CD8-positive, alpha-beta memory T cell (primary cell): ENCODE measurements at places on chromosomes 7 and 10.

DNA sequence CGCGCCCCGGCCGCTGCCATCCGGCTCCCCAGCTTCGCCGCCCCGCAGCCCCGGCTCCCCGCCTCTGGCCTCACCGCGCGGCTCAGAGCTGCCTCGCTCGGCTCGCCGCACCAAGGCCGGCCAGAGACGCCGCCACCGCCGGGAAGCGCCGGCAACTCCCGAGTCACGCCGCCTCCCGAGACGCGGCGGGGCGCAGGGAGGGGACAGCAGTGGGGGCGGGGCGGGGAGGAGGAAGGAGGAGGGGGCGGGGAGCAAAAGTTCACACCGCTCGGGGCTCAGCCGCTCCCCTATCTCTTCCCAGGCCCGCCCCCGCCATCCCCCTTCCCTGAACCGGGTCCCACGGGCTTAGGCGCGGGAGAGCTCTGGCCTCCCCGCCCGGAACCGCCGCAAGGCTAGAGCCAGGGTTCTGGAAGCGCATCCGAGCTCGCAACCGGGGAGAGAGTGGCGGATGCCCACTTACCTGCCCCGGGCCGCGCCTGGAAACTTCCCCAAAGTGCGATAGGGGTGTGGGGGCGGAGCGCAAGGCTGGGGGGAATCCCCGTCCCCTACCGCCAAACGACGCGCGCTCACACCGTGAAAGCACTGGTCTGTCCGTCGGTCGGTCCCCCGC, 1.0 kb downstream of the CHST15 start:
- no peak for DNase-seq

DNA sequence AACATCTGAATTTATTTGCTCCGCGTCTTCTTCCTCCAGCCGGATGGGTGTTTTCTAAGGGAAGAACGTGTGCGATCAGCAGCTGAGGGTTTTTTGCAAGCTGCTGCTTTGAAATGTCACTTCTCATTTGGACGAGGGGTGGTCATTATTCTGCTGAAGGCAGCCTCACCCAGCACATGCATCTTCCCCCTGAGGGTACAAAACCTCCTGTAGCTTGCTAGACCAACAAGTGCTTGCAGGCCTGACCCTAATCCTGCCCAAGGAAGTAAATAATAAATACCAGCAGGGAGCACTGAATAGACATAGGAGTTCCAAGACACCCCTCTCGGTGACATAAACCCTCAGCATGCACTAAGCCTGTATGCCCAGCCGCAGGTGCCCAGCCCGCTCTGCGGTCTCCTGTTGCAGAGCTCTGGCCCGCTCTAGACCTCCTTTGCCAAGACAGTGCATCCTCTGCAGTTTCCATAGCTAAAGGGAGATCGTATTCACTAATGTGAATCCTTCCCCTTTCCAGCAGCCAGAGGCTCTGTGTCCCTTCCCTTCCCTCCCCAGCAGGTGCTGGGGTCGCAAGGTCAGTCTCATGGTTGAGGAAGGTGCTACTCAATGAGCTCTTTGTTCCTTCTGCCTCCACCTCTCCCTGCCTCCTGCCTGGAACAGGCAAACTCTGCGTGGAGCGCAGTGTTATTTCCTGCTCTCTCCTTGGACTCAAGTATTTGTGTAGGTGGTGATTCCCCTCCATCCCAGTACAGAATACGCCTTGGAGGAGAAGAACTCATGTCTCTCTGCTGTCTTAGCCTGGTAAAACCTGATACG, 36.6 kb downstream of the SBDS start:
- DNase-seq, result no peak

GRCh38 chr7:19869979-19870378, 96.6 kb upstream of the TMEM196 start:
- no peak for DNase-seq

GRCh38 chr10:132921818-132922807, 20.3 kb downstream of the CFAP46 start:
- DNase-seq, result no peak

- DNase-seq, result no peak
These were observed 166.3 kb downstream of the ZNF438 start for GRCh38 chr10:30865141-30865926.

DNA sequence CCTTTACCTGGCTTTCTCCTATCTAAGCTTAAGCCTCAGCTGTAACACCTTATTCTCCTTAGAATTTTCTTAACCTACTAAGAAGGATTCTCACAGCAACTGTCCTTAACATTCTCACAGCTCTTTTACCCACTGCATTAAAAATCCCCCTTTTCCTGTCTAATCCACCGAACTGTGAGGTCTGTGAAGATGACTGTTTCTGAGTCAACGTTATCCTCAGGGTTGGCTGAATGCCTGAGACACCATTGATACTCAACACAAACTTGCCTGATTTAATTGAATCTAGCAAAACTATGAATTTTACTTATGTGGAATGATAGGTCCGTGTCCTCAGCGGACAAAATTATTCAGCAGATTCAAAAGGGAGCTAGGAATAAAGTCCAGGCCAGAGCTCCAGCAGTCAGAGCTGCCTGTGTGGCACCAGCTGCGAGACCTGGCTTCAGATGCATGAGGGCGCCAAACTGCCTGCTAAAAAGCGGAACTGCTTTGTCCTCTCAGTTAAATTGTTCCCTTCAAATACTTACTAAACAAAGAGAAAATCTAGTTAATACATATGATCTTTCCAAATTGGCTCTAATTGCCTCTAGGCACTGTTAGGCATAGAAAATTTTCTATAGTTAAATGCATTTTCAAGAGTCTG, 33.4 kb upstream of the VWDE start:
- no peak for DNase-seq

DNA sequence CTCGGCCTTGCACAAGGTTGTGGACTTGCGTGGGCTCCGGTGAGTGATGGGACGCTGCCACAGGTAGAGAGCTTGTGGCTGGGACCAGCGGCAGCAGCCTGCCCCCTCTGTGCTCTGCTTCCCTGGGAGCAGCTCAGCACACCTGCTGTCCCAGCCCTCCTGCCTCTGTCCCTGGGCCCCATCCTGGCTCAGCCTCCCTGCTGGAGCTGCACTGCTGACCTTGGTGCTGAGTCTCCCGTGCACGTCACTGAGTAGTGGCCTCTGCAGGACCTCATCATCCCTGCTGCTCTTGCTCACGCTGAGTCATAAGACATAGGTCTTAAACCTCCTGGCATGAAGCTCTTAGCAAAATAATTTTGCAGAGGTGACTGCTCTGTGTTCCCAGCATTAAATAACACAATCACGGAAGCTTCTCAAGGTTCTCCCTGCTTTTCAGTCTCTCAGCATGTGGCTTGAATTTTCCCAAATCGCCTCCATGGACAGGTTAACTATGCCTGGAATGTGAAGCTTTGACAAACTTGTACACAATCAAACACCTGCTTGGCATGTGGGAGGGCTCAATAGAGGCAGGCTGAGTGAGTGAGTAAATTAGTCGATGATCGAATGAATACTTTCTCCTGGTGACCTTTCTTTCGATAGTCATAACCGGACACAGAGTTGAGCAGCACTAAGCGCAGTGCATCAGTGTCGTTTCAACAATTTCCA, 63.8 kb upstream of the NPS start:
- no peak for DNase-seq

GRCh38 chr7:140640060-140640637, 464 bp downstream of the DENND2A start:
- DNase-seq, result peak; percentile 9

- DNase-seq, result no peak
These were observed 21.4 kb downstream of the VSTM4 start for GRCh38 chr10:49093922-49094321.

- DNase-seq, result no peak
These were observed 89.0 kb upstream of the STEAP4 start for GRCh38 chr7:88395715-88396114.

GRCh38 chr7:132500727-132501440, 75.4 kb downstream of the PLXNA4 start:
- DNase-seq, result no peak

GRCh38 chr10:6657196-6657595, 77.1 kb upstream of the PRKCQ start:
- DNase-seq, result no peak

DNA sequence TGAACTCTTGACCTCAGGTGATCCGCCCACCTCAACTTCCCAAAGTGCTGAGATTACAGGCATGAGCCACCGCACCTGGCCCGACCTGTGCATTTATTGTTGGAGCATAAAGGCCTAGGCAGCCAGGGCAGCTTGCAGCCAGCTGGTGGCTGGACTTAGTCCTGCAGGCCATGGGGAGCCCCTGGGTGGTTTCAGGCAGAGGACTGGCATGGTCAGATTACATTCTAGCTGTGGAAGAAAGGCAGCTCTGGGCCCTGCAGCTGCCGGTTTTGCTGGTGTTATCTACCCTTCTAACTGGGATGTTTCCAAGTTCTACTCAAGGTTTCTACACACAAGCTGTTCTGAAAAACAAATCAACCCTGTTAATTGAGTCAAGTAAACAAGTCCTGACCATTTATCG, 22.7 kb upstream of the MKRN1 start:
- DNase-seq, result no peak

DNA sequence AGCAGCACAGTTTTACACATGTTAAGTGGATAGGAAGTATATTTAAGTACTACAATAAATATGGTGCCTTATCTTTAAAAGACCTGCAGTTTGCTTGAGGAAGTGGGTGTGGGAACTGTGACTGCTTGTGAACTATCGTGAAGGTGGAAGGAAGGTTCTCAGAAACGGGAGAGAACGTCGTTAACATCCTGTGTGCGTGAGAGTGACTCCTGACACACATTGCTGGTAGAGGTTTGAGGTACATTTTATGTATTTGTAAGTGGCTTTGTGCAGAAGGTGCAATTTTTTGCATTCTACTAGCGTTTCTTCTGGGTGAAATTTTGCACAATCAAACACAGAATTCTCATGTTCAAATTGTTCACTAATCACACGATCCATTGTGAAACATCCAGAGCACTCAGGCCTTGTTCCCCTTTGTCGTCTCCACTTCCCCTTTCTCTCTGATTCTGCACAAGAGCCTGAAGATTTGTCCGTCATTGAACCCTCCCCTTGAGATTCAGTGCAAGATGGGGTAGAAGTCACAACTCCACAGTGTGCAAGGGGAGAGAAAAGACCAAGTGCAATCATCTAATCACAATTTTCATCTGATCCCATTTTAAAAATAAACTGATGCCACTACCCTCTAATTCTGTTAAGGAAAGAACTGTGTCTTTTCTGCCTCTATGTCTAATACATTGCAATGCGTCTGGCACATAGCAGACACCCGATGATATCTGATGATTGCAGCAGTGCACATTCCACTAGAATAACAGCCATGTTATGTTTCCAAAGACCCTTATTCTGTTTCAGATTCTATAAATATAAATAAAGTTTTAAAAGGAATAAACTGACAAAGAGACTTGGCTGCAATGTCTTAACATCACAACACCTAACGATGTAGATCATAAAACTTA, 279.9 kb downstream of the NEBL start:
- peak; percentile 5 for DNase-seq

GRCh38 chr10:26857991-26858706, 2.6 kb downstream of the ABI1 start:
- no peak for DNase-seq

DNA sequence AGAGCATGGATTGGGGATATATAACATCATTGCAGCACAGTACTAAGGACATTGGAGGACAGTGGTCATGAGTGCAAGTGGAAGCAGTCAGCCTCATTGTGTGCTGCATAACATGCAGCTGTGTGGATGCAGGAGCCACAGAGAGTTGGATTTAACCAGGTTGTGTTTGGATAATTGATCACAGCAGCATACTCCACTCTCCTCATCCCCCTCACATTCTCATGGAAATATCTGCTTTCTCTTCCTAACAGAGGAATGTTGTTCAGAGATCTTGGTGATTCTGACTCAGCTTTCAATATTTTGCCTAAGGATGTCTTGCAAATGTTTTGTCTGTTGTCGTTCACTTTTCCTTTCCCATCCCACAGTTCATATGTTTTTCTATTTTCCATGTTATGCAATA, 31.8 kb upstream of the LSM8 start:
- DNase-seq, result no peak

DNA sequence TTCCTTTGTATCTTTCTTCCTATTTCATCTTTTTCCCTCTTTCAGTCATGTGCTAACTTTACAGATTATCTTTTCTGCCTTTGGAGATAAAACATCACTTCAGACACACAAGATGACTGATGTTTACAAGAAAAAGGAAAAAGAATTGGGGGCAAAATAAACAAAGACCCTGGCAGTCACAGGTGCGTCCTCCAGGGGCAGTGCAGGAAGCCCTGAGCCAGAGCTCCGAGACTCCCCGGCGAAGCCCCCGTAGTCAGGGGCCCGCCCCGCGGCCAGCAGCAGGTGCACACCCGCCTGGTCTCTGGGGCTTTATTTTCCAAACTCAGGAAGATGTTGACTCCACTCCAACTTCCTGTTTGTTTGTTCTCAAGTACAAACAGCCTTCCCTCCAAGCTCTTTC, 10.2 kb downstream of the STK32C start:
- DNase-seq, result no peak

GRCh38 chr10:28326516-28327490, 23.9 kb upstream of the MPP7 start:
- DNase-seq, result no peak

- DNase-seq, result no peak
These were observed 54.4 kb downstream of the ARMH3 start for GRCh38 chr10:102001435-102002068.

DNA sequence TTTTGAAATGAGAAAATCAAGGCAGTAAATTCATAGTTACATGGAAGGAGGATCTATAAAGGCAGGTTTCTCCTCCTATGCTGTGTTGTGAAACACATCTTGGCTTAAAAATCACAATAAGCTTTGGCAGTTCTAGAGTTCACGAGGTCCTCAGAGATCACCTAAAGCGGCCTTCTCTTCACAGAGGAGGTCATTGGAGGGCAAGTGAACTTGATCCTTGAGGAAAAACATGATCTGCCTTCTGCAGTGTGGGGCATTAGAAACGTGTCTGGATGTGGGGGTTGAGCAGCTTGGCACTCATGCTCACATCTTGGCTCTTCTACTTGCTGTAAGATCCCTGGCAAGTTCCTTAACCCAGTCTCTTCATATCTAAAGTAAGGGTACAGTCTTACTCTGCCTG, 96.1 kb upstream of the BMPER start:
- DNase-seq, result no peak

GRCh38 chr7:301291-302053, 11.5 kb downstream of the FOXL3 start:
- DNase-seq, result no peak

DNA sequence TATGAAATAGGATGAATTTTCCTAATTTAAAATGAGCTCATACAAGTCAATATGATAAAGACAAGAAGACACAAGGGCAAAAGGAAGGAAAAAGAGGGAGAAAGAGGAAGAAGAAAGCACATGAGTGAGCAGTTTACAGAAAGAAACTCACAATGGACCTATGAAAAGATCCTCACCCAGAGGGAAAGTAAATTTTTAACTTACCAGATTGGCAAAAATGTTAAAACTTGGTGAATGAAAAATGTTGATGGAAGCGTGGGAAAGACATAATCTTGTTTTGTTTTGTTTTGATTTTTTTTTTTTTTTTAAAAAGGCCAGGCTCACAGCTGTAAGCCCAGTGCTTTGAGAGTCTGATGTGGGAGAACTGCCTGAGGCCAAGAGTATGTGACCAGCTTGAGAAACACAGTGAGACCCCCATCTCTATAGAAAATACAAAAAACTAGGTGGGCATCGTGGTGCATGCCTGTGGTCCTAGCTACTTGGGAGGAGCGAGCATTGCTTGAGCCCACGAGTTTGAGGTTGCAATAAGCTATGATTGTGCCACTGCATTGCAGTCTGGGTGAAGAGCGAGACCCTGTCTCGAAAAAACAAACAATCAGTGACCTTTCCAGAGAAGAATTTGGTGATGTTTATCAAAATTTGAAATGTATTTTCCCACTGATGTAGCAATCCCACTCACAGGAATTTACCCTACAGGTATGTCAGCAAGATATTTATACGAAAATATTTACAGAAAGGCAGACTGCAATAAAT, 152.9 kb upstream of the ASAH2 start:
- DNase-seq, result no peak

- no peak for DNase-seq
These were observed 93.6 kb downstream of the MAD1L1 start for GRCh38 chr7:2139004-2139699.
